ENCODE measurements at places on chromosomes 2 and 18.
A peak's percentile ranks its signal among the peaks of the same experiment; 100 is the strongest.

DNA sequence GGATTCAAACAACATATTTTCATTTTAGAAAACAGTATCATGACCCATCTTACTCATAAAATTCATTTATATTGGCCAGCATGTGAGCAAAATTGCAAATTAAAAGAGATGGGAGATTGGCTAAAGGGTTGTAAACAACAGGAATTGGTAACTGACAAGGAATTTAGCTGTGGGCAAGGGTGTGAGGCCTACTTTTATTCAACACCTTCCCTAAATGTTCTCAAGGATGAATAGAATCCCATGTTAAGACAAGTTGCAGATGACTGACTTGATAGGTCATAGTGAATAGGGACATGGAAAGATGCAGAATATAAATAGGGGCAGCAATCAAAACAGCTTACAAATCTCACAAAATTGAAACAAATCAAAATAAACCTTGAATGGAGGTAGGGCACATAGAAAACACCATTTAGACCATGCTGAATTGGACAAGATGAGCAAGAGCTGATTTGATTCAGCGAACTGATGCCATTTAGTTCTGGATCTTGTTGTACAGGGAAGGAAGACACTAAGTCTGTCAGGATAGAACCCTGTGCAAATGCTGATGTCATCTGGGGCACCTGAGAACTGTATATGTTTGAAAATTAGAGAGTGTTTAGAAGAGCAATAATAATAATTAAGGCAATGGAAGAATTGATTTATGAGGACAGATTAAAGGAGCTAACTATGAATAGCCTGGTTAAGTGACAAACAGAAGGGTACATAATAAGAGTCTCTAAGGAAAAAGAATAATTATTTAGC lies 509.7 kb downstream of the ZEB2 start:
- DNase-seq, result no peak

DNA sequence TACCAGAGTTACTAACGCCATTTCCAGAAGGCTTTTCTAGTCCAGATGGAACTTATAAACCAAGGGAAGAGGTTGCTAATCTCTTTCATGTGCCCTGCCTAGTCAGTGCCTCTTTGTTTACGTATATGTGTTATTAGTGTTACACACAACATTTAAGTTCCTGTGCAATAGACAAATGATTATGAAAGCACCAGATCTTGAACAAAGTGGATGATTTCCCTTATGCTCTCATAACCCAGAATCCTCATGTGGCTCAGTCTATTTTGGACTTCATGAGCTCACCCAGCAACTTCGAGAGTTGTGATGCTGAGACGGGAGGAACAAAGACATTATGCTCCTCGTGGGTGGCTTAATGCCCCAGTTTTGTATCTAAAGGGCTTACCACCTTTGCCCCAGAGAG lies 214.4 kb upstream of the SP5 start:
- no peak for DNase-seq

- DNase-seq, result no peak
Measured at GRCh38 chr2:53257287-53257686, 510.3 kb upstream of the CHAC2 start.

- peak; percentile 10 for DNase-seq
Measured at GRCh38 chr2:111068435-111069058, 52.2 kb upstream of the BCL2L11 start.

DNA sequence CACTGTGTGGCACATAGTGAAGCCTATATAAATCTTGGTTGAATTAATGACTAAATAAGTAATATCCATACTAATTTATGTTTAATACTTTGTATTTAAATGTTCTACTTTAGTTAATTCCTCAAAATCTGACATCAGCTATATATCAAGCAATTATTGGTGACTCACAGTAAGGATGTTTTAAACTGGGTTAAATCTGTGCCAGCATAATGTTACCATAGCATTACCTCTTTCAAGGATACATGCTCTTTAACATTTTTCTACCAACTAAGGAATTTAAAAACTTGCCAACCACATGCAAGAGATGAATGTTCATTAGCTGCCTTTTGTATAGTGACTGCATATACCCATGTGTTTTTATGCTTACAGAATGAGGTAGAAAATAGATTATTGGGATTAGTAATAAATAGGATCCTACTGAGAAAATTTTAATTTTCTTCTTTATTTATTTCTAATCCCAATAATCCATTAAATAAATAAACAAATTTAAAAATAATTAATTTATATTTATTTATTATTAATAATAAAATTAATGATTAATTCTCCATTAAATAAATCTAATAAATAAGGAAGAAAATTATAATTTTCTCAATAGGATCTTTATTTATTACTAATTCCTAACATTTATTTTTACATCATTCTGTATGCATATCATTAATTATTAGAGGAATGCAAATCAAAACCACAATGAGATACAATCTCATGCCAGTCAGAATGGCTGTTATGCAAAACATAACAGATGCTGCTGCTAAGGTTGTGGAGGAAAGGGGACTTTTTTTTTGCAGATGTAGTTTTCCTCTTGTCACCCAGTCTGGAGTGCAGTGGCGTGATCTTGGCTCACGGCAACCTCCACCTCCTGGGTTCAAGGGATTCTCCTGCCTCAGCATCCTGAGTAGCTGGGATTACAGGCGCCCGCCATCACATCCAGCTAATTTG lies 410.7 kb upstream of the DSEL start:
- DNase-seq, result no peak

DNA sequence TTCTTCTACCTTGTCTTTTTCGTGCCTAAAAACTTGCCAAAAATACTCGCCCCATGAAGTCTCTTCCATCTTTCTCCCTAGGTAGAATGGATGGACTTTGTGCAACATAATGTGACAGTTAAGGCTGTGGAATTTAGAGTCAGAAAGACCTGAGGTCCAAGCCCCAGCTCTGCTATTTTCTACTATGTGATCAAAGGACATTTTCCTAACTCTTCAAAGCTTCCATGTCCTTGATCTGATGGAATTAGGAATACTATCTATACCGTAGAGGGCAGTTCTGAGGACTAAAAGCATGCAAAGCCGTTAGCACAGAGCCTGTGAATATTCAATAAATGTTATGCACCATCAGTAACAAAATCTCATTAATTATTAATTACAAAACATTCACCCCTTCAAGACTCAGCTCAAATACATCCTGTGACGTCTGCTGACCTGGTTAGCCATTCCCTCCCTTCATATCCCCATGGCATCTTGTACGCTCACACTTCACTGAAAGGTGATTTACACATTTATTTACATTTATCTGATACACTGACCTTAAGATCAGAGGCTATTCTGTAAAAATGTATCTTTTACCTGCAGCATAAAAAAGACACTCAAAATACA lies 15.1 kb downstream of the IWS1 start:
- DNase-seq, result no peak

DNA sequence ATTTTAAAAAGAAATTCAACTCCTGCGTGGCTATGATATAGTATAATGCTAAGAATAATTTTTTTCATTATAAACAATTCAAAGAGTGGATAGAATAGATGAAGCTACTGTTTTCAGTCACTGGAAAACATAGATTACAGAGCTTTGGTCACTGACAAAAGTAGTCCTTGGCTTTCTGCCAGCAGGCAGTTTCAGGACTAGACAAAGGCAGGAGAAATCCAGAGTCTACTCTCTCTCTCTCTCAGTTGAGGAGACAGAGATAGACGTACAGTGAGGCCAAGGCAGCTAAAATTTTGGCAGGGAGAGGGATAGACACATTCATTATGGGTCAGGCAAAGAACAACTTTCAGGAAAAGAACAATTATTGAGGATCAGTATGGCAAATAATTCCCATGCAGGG lies 491.4 kb upstream of the CRIM1 start:
- DNase-seq, result no peak

DNA sequence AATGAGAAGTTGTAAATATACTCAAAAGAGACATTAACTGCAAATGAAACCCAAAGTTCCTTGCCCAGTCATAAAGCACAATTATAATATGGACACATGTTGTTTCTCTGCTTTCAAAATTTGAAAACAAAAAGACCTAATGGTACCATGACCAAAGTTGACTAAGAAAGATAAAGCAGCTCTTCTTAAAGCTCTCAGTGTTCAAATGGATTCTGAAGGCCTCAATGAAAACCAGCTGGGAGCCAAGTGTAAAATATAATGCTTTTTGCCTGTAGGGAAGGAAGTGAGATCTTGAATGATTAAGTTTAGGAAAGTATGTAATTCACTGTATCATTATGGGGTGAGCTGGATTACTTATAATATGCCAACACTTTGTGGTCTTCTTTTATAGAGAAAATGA lies 178.6 kb downstream of the SATB2 start:
- DNase-seq, result no peak

DNA sequence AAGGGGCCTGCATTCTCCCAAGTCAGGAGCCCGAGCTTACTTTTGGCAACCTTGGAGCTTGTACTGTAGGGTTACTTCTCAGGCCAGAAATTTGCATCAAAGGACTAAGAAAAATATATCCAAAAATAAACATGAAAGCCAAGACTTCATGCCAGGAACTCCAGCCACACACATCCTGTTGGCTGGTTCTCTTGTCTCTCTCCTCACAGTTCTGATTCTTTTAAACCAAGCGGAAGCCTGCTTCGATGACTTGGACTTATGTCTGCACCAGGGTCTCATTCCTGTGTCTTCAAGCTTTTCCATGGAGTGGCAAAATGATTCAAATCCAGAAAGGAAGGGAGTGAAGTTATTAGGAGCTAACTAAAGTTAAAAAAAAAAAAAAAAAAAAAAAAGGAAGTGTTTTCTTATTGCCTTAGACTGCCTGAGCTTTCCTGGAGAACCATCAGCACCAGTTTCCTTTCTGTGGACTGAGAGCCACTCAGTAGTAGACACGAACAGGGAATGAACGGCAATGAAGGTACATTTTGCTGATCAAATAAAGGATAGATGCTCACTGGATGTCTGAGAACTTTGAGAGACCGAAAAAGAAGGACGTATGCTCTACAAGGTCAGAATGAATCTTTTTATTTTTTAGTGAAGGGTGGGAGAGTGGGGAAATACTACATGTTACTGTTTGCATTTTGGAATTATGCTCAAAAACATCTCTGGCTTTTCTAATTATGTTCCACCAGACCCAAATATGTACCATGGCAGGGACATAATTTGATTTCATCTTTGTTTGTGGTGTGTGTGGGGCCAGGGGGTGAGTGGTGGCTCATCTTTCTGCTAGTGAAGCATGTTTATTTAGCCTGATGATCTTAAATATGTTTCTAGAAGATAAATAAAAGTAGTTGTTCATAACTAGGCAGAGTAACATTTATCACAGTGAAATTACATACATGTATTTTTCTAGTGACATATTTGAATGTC lies 86.0 kb downstream of the RAPGEF4 start:
- no peak for DNase-seq

- DNase-seq, result no peak
Measured at GRCh38 chr2:15896859-15897258, 43.5 kb upstream of the MYCN start.

DNA sequence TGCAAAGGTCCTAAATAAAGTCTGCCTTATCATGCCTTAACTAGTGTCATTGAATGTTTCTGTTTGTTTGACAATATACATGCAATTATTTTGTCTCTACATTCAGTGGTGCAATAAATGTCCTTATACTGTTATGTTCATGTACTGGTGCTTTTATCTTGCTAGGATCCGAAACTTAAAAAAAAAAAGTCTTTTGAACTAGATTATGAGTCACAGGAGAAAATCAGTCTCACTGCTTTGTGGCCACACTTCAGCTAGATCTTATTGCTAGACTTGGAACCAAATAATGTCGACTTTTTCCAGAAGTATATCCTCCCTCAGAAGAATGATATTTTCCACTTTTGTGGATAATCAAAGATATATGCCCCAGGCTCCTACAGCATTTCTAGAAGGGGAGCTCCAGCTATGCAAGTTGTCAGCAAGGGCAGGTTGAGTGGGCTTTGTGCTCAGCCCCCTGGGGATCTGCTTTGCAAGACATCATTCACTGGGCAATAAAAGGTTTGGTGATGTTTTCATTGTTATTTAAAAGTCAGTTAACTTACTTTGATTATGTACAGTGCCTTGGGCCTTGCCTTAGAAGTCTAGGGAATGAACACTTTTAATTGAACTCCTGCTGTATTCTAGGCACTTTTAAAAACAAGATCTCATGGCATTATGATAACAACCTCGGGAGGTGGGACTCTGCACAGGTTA lies 157.1 kb upstream of the LRRTM1 start:
- DNase-seq, result no peak

- DNase-seq, result no peak
Measured at GRCh38 chr18:6363216-6363615, 51.5 kb downstream of the L3MBTL4 start.

DNA sequence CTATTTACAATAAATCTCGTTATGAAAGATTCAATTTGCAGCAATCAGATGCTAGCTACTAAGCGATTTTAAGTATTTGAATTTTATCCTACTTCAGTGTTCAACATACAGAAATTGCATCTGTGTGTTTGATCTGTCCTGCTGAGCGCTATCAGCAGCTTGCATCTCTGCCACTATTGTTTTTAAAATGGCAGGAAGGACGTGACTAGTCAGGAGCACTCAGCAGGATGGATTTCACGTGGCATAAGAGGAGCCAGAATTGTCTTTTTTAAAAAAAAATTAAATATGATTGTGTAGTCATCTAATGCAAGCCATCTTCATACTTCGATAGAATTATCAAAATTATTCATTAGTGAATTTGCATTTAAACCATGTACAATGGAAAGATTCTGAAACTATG lies 2.8 kb upstream of the KLHL14 start:
- no peak for DNase-seq

DNA sequence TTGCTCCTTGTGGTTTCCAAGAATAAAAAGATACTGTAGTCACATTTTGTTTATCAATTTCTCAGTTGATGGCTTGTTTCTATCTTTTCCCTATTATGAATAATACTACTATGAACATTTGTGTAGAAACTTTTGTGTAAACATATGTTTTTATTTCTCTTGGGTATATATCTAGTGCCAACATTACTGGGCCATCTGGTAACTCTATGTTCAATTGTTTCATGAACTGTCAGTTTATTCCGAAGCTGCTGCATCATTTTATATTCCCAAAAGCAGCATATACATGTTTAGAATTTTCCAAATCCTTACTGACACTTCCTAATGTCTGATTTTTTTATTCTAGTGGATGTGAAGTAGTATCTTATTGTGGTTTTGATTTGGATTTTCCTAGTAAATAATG lies 737.6 kb upstream of the TMEFF2 start:
- DNase-seq, result no peak

DNA sequence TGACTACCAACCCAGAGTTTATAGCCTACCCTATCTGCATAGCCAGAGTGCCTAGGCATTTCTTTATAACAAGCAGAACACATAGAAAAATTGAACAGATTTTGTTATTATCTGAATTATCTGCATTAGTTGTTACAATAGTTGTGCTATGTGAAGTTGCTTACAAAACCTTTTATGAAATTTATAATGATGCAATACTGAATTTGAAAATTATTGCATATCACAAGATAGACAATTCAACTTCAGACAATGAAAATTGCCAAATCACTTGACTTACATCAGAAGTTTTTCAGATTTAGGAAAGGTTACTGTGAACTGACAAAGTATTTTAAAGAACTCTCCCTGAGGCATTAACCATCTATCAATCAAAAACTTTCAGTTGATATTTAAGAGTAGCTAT lies 437.9 kb upstream of the PIK3C3 start:
- DNase-seq, result no peak

DNA sequence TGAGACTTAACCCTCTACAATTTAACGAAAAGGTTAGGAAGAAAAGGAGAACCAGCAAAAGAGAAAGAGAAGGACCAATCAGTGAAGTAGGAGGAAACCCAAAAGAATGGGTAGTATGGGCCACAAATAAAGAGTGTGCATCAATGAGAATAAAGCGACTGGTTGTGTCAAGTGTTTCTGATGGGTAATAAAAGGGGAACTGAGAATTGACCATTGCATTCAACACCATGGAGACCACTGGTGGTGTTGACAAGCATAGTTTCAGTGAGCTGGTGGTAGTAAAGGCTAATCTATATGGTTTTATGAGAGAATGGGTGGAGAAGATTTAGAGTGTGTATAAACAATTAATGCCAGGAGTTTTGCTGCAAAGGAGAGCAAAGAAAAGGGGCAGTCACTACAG lies 75.4 kb downstream of the CSRNP3 start:
- no peak for DNase-seq
